ENCODE measurements at places on chromosomes 12 and 14.

GRCh38 chr12:131909752-131910219, 15.4 kb downstream of the ULK1 start:
- H3K4me1 ChIP-seq: no peaks in the 10 kb centered on the region
- no peak overlapping the region for H3K4me3 ChIP-seq
- no peak for DNase-seq
- H3K27ac ChIP-seq: no peak overlapping the region

DNA sequence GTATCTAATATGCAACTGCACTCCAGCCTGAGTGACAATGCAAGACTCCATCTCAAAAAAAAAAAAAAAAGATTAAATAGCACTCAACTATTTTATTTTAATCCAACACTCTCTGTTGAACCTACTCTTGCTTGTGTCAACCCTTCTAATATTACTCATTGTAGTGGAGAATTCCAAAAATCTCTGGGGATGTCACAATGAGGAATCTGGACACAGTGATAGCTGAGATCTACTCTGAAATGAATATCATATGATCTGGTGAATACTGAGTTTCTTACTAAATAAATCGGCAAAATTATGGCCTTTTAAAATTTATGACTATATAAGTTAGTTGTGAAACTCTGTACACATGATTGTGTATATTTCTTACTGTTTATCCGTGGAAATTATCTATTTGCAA, 418.2 kb downstream of the BCAT1 start:
- H3K36me3 ChIP-seq: no peaks in the 10 kb centered on the region
- H3K4me3 ChIP-seq: no peak overlapping the region
- no peak overlapping the region for H3K27ac ChIP-seq
- no peak for DNase-seq
- H3K27me3 ChIP-seq: no peaks in the 10 kb centered on the region

- no peaks in the 10 kb centered on the region for H3K36me3 ChIP-seq
- H3K4me3 ChIP-seq: no peak overlapping the region
- no peak overlapping the region for H3K27ac ChIP-seq
- no peak for DNase-seq
- H3K4me1 ChIP-seq: peaks cover 8% of the 10 kb centered on the region
- H3K27me3 ChIP-seq: peaks cover 15% of the 10 kb centered on the region
These were observed 57.8 kb downstream of the C14orf132 start for GRCh38 chr14:96096639-96097610.

DNA sequence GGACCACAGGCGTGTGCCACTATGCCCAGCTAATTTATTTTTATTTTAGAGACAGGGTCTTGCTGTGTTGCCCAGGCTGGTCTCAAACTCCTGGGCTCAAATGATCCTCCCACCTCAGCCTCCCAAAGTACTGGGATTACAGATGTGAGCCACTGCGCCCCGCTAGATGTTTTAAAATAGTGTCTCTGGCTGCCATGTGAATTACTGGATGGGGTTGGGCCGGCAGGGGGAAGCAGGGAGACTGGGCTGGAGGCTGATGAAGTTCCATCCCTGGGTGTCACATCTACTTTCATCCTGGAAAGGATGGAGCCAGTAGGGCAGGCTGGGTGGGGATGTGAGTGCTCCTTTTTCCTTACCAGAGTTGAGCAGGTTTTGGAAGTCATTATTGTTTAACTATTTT, 46.1 kb downstream of the DNAH10 start:
- no peak for DNase-seq
- no peak overlapping the region for H3K27ac ChIP-seq
- H3K4me3 ChIP-seq: no peak overlapping the region

DNA sequence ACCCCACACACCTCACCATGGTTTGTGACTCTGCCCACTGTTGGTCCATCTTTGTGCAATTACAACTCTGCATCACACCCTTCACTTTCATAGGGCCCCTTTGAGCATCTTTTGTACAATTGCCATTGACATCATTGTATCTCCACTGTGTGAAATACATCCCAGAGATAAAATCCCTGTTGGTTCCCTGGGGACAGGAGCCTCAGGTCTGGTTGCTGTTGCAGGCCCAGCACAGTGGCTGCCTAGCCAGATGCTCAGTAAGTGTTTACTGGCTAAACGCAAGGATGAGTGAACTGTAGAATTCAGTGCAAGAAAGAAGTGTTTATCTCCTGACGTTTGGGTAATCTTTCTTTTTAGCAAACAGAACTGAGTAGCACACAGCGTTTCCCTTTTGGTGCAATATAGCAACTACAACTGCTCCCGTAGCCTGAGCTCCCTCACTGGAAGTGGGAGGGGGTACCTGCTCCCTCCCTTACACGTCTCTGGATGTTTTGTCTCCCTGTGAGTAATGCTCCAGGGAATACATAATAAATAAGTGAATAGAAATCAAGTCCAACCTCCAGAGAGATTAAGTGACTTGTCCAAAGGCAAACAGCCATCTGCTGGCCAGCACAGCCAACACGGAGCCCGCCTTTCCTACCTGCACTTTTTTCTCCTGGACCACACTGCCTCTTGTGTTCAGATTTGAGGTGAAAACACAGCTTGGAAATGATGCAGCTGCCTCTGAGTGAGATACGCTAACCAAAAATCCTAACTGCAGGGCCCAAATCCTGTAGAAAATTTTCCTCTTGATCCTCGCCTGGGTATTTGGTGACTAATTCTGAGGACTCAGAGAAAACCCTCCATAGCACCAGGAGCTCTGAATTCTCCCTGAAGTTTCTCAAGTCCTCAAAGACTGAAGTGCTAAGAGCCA, 27.4 kb downstream of the GALNT16 start:
- DNase-seq: no peak
- H3K27me3 ChIP-seq: no peaks in the 10 kb centered on the region
- H3K4me1 ChIP-seq: no peaks in the 10 kb centered on the region
- no peak overlapping the region for H3K4me3 ChIP-seq
- H3K36me3 ChIP-seq: no peaks in the 10 kb centered on the region
- no peak overlapping the region for H3K27ac ChIP-seq

DNA sequence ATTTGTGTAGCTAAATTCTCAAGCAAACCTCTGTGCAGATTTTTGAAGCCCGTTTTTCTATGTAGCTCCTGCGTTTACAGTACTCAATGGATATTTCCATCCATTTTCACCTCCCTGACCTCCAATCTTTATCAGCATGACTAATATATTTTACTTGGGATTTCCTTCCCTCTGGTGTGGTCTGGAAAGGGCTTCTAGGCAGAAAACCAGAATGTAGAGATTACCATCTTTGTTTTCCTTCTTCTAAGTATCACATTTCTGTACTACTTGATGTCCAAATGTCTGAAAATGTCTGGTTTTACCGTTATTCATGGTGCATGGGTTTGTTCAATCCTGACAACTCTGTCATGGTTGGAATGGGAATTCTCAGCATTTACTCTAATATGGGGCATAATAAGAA, 907.6 kb upstream of the FLRT2 start:
- H3K27ac ChIP-seq: no peak overlapping the region
- H3K4me1 ChIP-seq: no peaks in the 10 kb centered on the region
- no peak overlapping the region for H3K4me3 ChIP-seq
- no peak for DNase-seq
- H3K36me3 ChIP-seq: no peaks in the 10 kb centered on the region

DNA sequence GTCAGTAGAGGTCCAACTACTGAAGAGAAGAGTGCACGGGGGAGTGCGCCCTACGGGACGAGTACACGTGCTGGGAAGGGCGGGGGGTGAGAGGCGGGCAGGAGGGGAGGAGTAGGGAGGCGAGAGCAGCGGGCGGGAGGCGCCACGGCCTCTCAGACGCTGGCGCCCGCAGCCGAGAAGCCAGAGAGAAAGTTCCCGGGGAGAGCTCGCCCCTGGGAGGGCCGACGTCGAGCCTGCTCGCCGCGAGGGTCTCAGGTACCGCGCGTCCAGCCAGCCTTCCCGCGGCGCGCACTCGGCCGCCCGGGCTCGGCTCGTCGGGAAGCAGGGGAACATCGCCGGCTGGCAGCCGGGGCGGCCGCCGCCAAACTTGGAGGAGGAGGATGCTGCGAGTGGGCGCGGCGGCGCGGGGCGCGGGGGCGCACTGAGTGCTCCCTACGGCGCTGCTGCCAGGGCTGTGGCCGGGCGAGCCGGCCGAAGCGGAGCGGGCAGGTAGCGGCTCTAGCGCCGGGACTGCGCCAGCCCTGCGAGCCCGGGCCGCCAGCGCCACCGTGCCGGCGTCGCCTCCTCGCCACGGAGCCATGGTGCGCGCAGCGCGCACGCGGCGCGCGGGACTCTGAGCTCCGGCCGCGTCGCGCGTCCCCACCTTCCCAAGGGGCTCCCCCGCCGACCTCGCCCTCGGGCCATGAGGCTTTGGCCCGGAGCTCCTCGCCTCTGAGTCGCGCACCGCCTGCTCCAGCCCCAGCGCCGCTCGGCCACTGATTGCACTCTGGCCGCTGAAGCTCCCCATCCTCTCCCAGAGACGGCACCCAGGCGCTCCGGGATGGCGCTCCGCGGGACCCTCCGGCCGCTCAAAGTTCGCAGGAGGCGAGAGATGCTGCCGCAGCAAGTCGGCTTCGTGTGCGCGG, at the start of gene SLC24A4:
Gene SLC24A4, plus strand, starts transcription at position 155 of the 905 bp plus-strand sequence. Its CDS starts 666 bp downstream, at position 821.
- H3K4me1 ChIP-seq: peaks cover 16% of the 10 kb centered on the region
- H3K27me3 ChIP-seq: peaks cover 66% of the 10 kb centered on the region
- DNase-seq: peak; percentile 3

Data from stimulated activated naive B cell treated with anti-CD40 and anti-IgM and Interleukin-4, amounts not matched to agents 10 μg/mL and 1 μg/mL and 100 μg/mL, for 72 hours (primary cell).